ENCODE measurements at places on chromosomes 13 and 19.

DNA sequence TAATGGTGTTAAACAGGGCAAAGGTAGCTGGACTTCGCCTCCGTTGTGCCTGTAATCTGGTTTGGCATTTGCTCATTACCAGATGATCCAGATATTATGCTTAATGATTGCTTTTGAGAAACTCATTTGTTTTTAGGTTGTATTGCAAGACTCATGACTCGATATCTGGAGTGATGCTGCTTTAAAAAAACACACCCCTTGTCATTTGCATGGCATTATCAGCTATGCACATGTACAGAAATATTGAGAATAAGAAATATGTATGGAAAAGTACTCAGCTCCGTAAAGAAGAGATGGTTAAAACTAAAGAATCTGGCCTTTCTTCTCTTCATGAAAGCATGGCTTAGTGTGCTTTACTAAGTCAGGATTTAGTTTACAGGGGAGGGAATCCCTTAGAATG is 95.0 kb downstream of the ARHGEF7 start:
- no peaks in the 10 kb centered on the region for H3K27me3 ChIP-seq
- DNase-seq, result no peak
- no peaks in the 10 kb centered on the region for H3K36me3 ChIP-seq
- peak overlapping the region; percentile 0 for H3K4me3 ChIP-seq

GRCh38 chr13:33545492-33545891 is 259.9 kb upstream of the STARD13 start:
- DNase-seq, result no peak
- no peak overlapping the region for H3K4me3 ChIP-seq
- no peaks in the 10 kb centered on the region for H3K27me3 ChIP-seq
- H3K27ac ChIP-seq, result peak overlapping the region; percentile 91
- peaks cover 29% of the 10 kb centered on the region for H3K4me1 ChIP-seq
- H3K36me3 ChIP-seq, result no peaks in the 10 kb centered on the region

- H3K27me3 ChIP-seq, result no peaks in the 10 kb centered on the region
- peaks cover 24% of the 10 kb centered on the region for H3K4me1 ChIP-seq
- no peak overlapping the region for H3K4me3 ChIP-seq
- no peaks in the 10 kb centered on the region for H3K36me3 ChIP-seq
Observed at GRCh38 chr19:10422046-10422461, 1.7 kb downstream of the PDE4A start.

DNA sequence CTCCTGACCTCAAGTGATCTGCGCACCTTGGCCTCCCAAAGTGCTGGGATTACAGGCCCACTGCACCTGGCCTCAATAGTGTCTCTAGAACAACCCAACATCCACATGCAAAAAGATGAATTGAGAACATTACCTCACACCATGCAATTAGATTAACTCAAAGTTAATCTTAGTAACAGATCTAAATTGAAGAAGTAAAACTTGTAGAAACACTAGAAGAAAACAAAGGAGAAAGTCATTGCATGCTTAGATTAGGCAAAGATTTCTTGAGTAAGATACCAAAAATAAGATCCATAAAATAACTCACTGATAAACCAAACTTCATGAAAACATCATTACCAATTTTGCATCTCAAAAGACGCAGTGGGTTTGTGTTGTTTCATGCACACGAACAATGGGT is 2.8 kb downstream of the CPAMD8 start:
- no peaks in the 10 kb centered on the region for H3K27me3 ChIP-seq
- H3K4me3 ChIP-seq, result no peak overlapping the region
- no peak for DNase-seq

GRCh38 chr19:9847087-9847671 is 12.1 kb downstream of the PIN1 start:
- H3K36me3 ChIP-seq, result no peaks in the 10 kb centered on the region
- H3K27ac ChIP-seq, result no peak overlapping the region
- H3K27me3 ChIP-seq, result no peaks in the 10 kb centered on the region
- no peak for DNase-seq
- H3K4me3 ChIP-seq, result no peak overlapping the region
- no peaks in the 10 kb centered on the region for H3K4me1 ChIP-seq

- no peak overlapping the region for H3K4me3 ChIP-seq
- DNase-seq, result no peak
- H3K36me3 ChIP-seq, result peaks cover 12% of the 10 kb centered on the region
Observed at GRCh38 chr19:36169084-36169760, 17.0 kb upstream of the COX7A1 start.

- H3K27me3 ChIP-seq, result no peaks in the 10 kb centered on the region
- no peak for DNase-seq
- no peaks in the 10 kb centered on the region for H3K4me1 ChIP-seq
Observed at GRCh38 chr13:25771641-25772478, 280.0 kb downstream of the SHISA2 start.

GRCh38 chr19:55642153-55643002 is 1.1 kb upstream of the ZNF581 start:
- DNase-seq, result no peak
- peaks cover 41% of the 10 kb centered on the region for H3K4me1 ChIP-seq
- peak overlapping the region; percentile 87 for H3K4me3 ChIP-seq
- H3K36me3 ChIP-seq, result no peaks in the 10 kb centered on the region

DNA sequence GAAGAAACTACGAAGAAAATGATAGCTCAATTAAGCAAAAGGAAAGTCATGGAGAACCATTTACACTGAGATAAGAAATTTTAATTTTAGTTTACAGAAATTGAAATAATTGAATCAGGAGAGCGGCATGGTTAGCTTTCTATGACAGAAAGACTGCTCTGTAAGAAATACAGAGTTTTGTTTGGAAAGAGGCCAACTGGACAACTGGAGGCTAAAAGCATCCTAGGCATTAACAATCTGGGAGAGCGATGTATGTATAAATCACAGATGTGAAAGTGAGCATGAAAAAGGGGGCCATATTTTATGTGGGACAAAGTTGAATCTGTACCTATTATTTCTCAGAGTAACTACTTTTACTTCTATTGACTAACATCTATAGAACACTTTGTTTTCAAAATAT is 1608.8 kb upstream of the PCDH20 start:
- H3K27ac ChIP-seq, result no peak overlapping the region
- no peaks in the 10 kb centered on the region for H3K4me1 ChIP-seq
- H3K4me3 ChIP-seq, result no peak overlapping the region
- no peak for DNase-seq

GRCh38 chr19:17725422-17726078 is 6.3 kb downstream of the MAP1S start:
- H3K27me3 ChIP-seq, result no peaks in the 10 kb centered on the region
- H3K4me1 ChIP-seq, result peaks cover 15% of the 10 kb centered on the region
- H3K27ac ChIP-seq, result no peak overlapping the region
- no peak for DNase-seq
- peaks cover 30% of the 10 kb centered on the region for H3K36me3 ChIP-seq
- no peak overlapping the region for H3K4me3 ChIP-seq
